Fibroblast of upper back skin (primary cell): ENCODE measurements at places on chromosomes 2 and 18.

DNA sequence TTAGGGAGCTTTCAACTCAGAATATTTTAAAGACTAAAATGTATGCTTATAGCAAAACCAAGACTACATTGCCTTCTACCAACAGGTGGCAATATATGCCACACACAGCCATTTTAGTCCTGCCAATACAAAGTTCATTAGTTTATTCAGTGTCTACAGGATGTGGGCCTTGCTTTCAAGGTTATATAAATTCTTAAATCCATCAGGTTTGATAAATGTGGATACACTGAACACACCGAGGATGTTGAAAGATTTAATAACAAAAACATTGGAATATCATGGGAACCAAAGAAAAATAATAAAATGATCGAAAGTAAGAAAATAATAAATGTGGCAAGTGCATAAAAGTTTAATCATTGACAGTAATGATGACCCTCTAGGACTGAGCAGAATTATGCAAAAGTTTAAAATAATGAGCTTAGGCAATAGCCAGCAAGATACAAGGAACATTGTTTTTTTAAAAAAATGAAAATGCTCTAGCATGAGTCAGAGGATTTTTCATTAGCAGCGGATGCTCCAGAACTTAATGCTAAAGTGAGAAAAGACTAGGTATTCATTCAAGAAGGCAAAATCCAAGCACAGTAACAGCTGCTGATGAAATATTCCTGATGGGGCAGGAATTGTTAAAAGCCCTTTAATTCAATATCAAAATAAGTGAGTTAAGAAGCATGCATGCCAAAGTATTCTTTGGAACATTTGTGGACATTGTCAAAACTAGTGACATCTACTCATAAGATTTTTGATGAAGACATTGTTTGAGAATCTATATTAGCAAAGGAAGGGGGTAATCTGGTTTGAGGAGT, 14.2 kb downstream of the SCN9A start:
- DNase-seq = peak; percentile 67

DNA sequence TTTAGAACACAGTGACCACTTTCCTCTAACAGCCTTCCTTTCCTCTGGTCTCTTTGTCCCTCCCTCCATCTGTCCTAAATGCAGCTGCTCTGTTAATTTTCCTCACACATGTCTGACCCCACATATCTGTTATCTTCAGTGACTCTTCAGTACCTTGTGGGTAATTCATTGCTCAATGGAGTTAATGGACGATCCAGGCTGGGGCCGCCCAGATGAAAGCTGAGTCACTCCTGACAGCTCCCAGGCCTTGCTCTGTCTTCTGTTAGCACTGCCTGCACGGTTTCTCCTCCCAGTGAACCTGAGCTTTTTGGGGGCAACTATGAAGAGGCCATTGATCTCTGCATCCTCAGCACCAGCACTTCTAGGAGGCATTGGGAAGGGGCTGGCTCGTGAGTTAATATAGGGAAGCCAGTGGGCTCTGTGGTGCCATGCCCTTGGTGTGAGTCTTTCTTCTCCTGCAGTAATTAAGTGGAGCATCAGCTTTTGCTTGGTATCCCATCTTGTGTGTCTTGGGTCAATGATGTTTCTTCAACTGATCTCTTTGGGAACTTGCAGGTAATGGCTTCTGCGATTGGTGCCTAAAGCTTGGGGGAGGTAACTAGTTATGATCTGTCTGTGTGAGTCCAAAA, 67.3 kb downstream of the SNORC start:
- DNase-seq = peak; percentile 27

- peak; percentile 71 for DNase-seq
Observed at GRCh38 chr2:150610670-150611279, 123.3 kb upstream of the RND3 start.

DNA sequence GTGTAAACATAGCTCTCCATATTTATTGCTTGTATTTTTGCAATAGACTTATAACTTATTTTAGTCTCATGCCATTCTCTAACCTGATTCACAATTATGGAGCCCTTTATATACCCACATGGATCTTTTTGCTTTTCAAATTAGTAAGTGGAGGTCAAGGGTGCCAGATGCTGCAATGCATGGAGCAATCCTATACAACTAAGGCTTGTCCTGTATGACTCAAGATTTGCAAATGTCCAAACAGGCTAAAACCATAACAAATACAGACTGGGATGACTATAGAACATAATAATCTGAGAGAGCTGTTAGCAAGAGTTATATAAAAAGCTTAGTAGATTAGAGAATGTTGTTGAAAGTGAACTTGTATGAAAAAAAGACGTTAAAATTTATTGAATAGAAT, 690.4 kb upstream of the NRXN1 start:
- peak; percentile 83 for DNase-seq

DNA sequence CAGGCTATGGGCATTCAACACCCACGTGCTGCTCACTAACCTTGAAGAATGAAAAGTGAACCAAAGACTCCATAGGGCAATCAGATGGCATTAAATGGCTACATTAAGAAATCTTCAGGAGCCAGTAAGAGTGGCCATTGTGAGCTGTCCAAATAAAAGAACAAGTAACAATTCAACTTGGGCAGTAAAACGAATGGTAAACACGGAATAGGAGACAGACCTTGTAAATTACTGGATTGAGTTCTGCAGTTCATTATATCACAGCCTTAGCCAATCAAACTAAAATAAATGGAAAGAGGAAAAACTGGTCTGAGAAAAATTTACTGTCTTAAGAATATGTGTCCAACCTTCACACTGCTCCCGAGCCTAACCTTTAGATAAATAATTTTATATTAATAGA, 306.5 kb upstream of the ZNF521 start:
- DNase-seq = no peak

DNA sequence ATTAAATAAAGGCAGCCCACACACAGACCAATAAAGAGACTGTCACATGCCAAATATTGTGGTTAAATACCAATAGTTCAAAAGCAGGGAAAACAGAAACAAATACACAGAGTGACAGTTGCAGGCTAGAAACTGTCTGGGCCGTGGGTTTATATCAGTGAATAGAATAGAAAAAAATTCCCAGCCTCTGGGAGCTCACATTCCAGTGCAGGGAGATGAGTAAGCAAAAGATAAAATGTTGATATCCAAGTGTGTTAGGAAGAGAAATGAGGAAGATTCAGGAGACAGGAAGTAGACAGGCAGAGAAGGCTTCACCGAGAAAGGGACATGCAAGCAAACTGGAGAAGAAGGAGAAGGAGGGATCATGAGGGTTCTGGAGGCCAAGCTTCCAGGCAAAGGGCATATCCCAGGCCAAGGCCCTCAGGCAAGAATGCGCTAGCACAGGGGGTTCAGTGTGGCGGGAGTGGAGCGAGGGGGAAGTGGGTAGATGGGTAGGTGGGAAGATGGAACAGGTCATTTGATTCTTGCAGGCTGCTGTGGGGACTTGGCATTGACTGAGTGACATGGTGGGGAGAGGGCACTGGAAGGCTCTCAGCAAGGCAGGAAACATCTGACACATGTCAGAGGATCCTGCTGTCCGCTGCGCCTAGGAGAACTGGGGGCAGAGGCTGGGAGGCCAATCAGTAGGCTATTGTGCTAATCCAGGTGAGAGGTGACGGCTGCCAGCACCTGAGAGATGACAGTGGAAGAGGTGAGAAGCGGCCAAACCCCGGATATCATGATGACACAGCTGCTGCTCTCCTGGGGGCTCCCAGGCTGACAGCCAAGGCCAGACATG, 89.2 kb downstream of the ZBTB7C start:
- DNase-seq = peak; percentile 58

- peak; percentile 37 for DNase-seq
Observed at GRCh38 chr2:42359304-42359964, 1.6 kb downstream of the COX7A2L start.

DNA sequence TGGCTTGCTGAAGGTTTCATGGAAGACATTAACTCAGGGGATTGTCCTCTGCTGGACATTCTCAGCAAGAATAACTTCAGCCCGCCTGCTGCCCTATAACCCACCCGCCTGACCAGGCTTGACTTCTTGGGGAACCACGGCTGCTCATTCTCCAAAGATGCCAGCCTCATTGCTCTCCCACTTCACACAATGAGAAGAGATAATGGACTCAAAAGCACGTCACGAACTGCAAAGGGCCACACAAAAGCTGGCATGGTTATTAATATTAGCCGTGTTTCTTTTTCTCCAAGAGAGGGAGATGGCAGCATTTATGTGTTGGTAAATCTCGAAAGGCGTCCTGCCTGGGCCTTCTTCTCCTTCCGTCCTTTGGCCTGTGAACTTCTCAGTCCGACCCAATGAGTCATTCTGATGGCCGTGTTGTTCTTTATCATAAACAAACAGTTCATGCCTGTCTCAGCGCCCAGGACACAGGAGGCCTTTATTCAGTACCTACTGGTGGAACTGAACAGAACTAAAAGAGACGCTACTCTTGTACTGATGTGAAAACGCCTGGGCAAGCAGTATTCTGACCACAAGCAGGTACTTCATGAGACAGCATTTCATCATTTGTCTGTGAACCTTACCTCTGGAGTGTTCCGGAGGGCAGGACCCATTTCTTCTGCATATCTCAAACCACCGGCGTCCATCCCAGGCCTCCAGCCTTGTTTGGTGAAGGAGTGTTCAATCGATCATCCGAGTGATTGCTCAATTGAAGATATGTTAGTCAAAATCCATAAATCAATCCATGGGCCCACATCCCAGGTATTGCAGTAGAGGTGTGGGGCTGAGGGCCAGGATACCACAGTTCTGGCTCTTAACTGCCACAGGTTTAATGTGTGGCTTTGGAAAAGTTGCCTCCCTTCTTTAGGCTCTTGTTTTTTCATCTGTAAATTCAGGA, 25.1 kb upstream of the KLHL29 start:
- DNase-seq = no peak

DNA sequence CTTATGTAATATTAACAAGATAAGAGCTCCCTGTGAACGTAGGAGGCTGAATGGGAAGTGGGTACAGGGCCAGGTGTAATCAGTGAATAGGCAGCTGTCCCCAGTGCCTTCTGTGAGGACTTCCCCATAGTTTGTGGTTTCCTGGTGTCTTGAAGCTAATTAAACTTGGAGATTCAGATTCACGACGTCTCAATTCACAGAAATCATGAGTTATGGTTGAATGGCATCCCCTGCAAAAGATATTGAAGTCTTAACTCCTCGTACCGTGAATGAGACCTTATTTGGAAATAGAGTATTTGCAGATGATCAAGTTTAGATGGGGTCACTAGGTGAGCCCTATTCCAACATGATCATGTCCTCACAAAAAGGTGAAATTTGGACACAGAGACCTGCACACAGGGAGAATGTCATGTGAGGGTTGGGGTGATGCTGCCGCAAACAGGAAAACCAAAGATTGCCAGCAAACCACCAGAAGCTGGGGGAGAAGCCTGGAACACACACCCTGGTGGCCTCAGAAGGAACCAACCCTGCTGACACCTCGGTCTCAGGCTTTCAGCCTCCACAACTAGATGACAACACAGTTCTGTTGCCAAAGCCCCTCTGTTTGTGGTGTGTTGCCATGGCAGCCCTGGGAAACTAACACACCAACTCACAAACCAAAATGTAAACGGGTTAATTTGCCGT, 13.2 kb downstream of the ARL4C start:
- no peak for DNase-seq

GRCh38 chr2:22890132-22890531, 494.8 kb upstream of the KLHL29 start:
- no peak for DNase-seq

GRCh38 chr2:138036522-138036921, 72.2 kb downstream of the HNMT start:
- peak; percentile 31 for DNase-seq

- DNase-seq = peak; percentile 59
Observed at GRCh38 chr18:32915516-32915915, 142.7 kb upstream of the KLHL14 start.

DNA sequence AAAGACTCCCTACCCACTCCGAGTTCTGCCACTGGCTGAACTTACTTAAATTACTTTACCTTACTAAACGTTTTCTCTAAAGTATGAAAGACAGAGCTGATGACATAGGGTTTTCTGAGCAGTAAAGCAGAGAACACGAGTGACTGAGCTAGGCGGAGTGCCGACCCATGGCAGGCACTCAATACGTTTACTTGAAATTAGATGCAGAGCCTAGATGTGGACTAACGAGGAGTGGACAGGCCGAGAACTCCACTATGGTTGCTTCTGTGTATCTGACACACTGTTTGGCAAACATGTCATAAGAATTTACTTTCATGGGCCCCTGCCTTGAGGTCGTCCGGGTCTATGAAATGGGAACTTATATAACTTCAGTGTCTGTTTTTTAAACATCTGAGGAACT, 471.0 kb downstream of the STK39 start:
- no peak for DNase-seq

- no peak for DNase-seq
Observed at GRCh38 chr2:2870106-2870505, 507.5 kb downstream of the EIPR1 start.

DNA sequence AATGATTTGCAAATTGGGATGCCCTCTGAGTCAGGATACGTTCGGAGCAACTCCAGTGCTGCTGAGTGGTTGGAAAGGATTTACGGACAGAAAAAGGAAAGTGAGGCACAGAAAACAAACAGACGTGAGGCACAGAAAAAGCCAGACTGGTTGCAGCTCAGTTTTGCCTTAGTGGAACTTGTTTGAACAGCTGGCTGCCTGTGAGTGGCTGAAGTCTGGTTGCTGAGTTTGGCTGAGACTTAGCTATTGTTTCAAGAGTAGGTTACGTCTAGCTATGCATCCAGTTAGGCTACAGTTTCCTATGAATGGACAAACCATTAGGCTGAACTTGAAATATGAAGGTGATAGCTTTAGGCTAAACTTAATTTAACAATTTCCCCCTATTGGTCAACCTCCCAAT, 256.6 kb downstream of the VAPA start:
- DNase-seq = no peak

- peak; percentile 92 for DNase-seq
Observed at GRCh38 chr2:201858281-201859184, 52.2 kb downstream of the CDK15 start.

DNA sequence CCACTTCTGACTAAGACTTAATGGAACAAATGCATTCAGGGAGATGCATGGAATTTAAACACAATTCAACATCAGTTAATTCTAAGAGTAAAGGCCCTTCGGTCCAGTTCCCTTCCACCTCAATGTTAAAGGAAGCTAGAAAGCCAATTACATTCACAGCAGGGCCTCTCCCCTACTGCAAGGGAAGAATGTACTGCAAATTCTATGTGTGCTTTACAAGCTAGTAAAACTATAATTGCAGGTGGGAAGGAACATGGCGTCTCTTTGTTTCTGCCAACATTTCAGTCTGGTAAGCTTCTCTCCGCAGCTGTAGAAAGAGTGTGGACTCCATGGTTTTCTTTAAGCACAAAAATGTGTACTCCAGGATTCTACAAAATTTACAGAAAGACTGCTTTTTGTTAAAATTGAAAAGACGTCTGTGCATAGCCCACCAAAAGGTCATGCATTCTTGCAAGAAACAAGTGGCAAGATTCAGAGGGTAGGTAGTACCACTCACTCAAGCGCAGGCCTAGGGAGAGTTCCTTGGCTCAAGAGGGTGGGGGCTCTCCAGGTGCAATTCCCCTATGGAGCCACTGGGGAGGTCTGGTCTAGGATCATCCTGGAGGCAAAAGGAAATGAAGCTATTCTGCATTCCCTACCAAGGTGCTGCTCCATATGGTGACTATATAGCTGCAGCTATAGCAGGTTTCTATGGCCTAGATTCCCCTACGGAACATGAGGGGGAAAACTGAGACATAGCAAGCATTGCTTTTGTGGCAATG, 127.0 kb upstream of the FZD5 start:
- no peak for DNase-seq

- DNase-seq = no peak
Observed at GRCh38 chr18:26415631-26416030, 132.7 kb downstream of the KCTD1 start.

- DNase-seq = no peak
Observed at GRCh38 chr2:97673915-97674283, 4.4 kb downstream of the C2orf92 start.
